ENCODE measurements at places on chromosomes 7 and 10. TPM values are rescaled to one million over a fixed set of nuclear protein-coding genes. Genes with fewer than 3 reads are reported as not detected.

The IL15RA gene
- total RNA-seq = 41.0 TPM

The HOXA7 gene
- total RNA-seq = 23.8 TPM

The PRKAR2B gene
- total RNA-seq = 16.5 TPM

The WIPF3 gene
- total RNA-seq = 0.25 TPM

The TMEM130 gene
- 3.7 TPM for total RNA-seq

The AFAP1L2 gene
- 29.5 TPM for total RNA-seq

The ZNF117 gene
- total RNA-seq = 18.2 TPM

The TRIM56 gene
- 19.4 TPM for total RNA-seq

The SEMA3D gene
- 2.2 TPM for total RNA-seq

The SLC13A4 gene
- total RNA-seq = not detected

The EIF5AL1 gene
- total RNA-seq = not detected

The METTL27 gene
- total RNA-seq = not detected

The AZGP1 gene
- total RNA-seq = 2.7 TPM

The PRSS37 gene
- total RNA-seq = not detected

The PON1 gene
- total RNA-seq = not detected

The PDCD11 gene
- 22.8 TPM for total RNA-seq

The MORN4 gene
- total RNA-seq = 1.7 TPM

The TRPV5 gene
- total RNA-seq = not detected

The HOXA10 gene
- total RNA-seq = 19.2 TPM

The C7orf57 gene
- total RNA-seq = not detected

The ANXA8L1 gene
- 179 TPM for total RNA-seq

The OR2A12 gene
- not detected for total RNA-seq

The PALD1 gene
- total RNA-seq = 6.9 TPM

The DENND2A gene
- 17.4 TPM for total RNA-seq

The LEP gene
- 7.4 TPM for total RNA-seq

The HSPB1 gene
- 3,606 TPM for total RNA-seq

The FHIP2A gene
- total RNA-seq = 36.1 TPM

The MOGAT3 gene
- not detected for total RNA-seq

The LRIT1 gene
- not detected for total RNA-seq

The CYP2C18 gene
- total RNA-seq = 11.5 TPM

The PTPRE gene
- 77.6 TPM for total RNA-seq

The FEZF1 gene
- not detected for total RNA-seq

Data from vagina (tissue), 2 donors.